ENCODE measurements at places on chromosomes 2 and 18.

DNA sequence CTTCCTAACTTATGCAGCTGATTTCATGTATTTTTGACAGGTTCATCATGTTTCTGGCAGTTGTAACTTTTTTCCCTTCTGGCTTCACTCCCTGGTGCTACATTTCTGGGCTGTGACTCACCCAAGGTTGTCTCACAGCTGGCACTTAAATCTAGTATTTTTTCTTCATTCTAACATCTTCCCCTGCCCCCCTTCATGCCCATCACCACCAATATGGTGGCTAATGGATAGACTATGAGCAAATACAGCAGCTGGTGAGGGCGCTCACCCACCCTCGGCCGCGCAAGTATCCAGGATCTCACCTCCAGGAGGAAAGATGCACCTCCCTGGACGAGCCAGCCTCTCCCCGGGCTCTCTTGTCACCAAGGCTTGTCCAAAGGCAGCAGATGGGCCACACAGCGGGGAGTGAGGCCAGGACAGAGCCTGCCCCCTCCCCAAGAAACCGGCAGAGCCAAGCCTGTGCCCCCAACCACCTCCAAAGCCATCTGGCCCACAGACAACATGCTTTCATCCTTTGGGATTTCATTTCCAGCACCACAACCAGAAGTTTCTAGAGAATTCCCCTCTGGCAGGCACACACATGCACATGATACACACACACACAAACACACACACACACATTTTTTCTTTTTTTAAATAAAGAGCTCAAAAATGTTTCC lies 39.1 kb downstream of the ATOH8 start:
- DNase-seq: no peak

GRCh38 chr18:62109676-62110075 lies 77.2 kb downstream of the PIGN start:
- DNase-seq: no peak

DNA sequence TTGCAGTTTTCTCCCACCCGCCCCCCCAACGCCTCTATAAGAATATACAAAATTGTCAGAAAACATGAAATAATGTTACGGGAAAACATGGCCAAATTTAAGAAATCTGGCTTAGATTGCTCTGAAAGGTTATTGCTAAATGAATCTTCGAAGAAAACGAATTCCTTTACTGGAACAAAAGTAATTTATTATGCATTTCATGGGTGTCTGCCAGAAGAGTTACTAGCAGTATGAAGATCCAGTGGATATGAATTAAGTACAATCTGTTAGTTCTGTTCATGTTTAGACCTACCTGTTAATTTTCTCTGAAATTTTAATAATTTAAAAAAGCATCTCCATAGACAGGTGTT lies 21.9 kb downstream of the GATA6 start:
- DNase-seq: no peak

- DNase-seq: no peak
Measured at GRCh38 chr2:67854103-67854743, 208.6 kb downstream of the C1D start.

- DNase-seq: no peak
Measured at GRCh38 chr2:15711126-15711860, 119.6 kb downstream of the DDX1 start.

- DNase-seq: no peak
Measured at GRCh38 chr2:23425338-23425871, 40.4 kb downstream of the KLHL29 start.

All from activated naive CD4-positive, alpha-beta T cell (primary cell).